ENCODE measurements at places on chromosomes 4 and X.

DNA sequence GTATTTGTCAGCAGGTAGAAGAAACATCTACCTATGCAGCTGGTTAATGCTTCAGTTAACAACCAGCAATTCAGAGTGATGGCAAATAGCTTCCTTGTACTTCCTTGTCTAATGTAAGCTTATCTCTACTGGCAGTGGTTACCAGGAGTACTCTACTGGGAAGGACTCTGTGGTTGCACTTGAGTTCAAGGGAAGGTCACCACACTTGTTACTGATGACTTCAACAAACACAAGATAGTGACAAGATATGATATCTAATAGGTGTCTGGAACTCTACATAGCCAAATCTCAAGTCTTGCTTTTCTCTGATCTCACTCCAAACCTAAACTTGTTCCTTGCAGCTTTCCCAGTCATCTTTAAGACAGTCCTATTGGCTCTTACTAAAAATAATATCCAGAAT lies 1644.9 kb upstream of the TENM3 start:
- no peak for DNase-seq

GRCh38 chrX:153981771-153982533 lies 9.4 kb downstream of the TMEM187 start:
- no peak for DNase-seq

- DNase-seq, result no peak
Observed at GRCh38 chr4:114085611-114086345, 106.3 kb upstream of the ARSJ start.

DNA sequence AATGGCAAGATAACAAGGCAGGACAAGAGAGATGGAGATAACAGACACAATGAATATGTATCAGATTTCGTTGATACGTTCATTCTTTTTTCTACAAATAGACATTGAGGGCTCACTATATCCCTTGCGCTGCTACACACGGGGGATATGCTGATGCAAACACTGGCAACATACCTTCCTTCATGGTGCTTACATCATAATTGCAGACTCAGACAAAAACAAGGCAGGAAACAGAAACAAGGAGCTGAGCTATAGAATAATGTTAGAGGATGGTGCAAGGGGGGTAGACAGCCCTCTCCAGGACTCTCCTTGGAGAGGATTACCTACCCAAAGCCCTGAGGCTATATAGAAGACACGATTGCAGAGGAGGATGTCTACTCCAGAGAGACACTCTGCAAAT lies 1069.5 kb downstream of the DMD start:
- no peak for DNase-seq

DNA sequence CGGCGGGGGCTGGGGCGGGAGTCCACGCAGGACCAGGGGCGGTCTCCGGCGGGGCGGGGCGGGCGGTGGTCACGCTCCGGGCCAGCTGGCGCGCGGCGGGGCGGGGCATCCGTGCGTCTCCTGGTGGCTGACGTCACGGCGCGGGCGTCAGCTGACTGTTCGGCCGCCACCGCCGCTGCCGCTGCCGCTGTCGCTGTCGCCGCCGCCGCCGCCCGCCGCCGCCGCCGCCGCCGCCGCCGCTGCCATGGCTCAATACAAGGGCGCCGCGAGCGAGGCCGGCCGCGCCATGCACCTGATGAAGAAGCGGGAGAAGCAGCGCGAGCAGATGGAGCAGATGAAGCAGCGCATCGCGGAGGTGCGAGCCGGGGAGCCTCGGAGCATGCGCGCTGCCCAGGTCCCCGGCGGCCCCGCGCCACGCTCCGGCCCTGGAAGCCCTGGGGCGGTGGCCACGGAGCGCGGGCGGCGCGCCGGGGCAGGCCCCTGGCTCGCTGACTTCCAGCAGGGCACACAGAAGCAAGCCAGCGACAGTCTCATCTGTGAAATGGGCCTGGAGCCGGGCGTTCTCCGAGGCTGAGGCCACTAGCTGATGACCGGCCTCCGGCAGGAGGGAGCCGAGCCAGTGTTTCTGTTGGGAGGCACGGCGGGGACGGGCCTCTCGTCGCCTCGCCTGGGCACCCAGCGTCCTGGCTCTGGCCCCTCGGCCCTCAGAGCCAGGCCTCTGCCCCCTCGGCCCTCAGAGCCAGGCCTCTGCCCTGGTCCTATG lies at the start of gene FAM50A:
TSS of gene FAM50A (plus strand) at position 150 of the 763 bp plus-strand sequence. CDS start at position 245, 95 bp downstream.
- no peak for DNase-seq

DNA sequence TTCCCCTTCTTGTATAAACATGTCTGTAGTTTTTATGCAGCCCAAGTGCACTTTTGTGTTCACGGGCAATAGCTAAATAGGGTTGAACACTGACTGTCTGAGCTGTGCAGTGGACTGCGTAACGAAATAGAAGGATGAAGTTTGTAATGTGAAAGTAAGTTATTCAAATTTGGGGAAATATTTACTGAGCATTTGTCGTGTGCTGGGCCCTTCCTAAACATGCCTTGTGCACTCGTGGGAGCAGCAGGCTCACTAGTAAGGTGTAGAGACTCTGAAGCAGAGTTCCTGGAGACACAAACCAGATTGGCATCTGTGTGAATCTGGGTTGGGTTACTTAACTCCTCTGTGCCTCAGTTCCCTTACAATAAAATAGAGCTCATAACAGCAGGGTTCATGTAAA lies 51.7 kb upstream of the C1QTNF7 start:
- no peak for DNase-seq

GRCh38 chrX:7219153-7219705 lies 71.3 kb upstream of the PUDP start:
- no peak for DNase-seq

- DNase-seq, result no peak
Observed at GRCh38 chr4:165191348-165191656, 16.1 kb upstream of the KLHL2 start.

DNA sequence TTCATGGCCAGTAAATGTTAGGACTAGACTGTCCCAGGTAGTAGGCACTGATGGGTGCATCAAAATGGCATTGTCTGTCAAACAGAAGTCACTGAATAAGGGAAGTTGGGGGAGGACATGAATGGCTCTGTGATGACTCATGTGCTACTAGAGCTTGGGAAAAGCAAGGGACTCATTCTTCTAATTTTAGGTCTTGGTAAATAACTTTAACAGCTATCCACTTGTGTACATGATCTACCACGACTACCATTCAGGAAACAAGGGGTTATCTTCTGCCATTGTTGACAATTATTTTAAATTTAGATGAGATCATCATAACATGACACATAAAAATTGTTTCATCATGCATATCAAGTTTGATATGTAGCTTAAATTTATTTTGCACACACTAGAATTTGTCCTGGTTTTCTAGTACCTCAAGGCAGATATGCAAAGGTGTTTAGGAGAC lies 6.3 kb downstream of the AREG start:
- no peak for DNase-seq

- no peak for DNase-seq
Observed at GRCh38 chr4:146342600-146343192, 128.4 kb downstream of the REELD1 start.

DNA sequence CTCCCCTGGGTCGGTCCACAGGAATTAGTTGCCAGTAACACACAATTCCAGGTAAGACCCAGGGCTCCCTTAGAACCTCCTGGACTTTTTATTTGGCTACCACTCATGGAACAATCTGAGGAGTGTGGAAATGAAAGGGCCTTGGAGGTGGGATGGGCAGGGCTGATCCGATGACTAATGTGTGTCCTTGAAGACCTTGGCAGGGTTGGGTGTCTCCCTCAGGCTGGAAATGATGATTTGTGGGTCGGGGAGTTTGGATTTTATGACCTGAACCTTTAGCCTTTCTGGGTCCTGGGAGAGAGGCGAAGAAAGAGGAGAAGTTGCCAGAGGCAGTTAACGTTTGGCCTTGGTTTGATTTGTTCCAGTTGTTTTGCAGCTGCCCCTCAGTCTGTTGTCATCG lies 425.0 kb downstream of the MID1IP1 start:
- DNase-seq, result no peak

GRCh38 chr4:13298655-13299054 lies 185.5 kb downstream of the RAB28 start:
- no peak for DNase-seq
